Activated B cell treated with CpG ODN at 0.5 μM for 24 hours (primary cell): ENCODE measurements at places on chromosomes 3 and 15.

DNA sequence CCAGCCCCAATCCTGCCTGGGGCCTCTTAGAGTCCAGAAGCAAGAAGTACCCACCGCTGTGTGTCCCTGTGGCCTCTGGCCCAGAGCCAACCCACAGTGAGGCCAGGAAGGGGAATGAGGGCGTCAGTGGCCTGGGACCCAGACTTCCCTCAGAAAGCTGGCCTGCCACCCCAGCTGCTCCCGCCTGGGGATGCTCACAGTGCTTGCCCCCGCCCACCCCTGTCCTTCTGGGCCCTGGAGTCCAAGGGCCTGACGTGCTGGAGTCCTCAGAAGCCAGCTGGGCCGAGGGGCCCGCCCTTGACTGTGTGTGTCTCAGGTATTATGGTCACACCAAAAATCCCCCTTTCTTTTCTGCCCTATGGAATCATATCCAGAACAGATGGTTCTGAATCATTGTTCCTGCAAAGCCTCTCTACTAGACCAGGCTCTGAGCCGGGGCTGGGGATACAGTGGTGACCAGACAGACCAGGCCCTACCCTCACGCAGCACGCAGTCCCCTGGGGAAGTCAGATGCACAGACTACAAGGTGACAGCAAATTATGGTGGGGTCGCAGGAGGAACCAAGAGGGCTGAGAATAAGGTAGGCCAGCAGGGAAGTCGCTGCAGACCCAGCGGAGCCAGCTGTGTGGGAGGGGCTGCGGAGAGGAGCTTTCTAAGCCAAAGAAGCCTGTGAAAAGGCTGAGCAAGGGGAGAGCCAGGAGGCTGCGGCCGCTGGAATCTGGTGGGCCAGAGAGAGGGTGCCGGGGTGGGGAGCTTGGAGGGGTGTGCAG, 99.1 kb downstream of the VGLL4 start:
- DNase-seq: no peak

DNA sequence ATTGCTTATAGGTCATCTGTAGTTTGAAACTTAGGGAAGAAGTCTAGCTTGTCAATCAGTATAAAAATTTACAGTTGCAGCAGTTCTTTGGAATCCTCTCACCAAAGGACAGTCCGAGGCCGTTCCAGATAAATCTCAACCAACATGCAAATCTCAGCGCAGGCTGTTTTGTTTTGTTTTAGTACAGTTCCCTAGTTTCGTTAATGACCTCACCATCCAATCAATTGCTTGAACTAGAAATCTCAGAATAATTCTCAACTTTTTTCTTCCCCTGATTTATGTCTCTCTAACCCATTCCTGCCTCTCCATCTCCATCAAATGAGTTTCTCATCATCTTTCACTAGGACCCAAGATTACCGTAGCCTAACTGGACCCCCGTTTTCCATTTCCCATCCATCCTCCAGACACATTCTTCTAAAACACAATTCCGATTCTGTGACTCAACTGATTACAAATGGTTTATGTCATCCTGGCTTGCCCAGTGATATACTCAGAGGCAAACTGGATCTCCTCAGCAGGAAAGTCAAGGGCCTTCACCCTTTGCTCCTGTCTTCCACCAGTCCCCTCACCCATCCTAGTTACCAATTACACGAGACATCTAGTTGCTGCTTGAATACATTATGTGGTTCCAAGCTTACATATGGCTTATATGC, 1.3 kb downstream of the SMCO1 start:
- DNase-seq: no peak

DNA sequence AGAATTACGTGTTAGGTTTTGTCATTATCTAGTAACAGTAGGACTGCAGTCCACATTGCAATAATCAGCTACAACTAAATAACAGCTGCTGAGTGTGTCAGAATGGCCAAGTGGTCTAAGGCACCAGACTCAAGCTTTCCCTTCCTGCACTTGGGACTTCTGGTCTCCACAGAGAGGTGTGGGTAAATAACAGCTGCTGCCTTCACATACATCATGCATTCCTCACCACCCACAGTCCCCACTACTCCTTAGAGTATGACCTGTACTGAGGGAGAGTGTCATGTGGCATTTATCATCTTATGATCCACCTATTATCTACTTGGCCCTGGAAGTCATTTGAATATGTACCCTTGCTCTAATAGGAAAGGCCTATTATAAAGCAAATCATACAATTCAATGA, 22.2 kb upstream of the ZMAT3 start:
- DNase-seq: no peak

DNA sequence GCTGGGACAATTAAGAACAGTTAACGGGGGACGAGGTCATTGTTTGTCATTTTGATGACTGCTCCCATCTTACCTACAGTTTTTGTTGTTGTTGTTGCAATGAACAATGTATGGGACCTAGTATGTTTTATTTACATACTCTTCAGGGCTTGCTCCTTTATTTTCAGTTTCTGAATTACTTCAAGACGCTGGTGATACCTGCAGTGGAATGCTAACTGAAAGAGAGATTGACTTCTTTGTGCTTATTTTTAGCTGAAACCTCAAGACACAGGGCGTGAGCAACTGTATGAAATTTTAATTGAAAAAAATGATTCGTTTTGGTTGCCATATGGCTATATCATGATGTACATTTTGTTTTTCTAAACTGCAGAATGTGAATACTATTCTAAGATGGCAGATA, 297.9 kb downstream of the EDEM1 start:
- no peak for DNase-seq

- DNase-seq: no peak
Measured at GRCh38 chr15:35173444-35174118, 88.5 kb upstream of the NANOGP8 start.

DNA sequence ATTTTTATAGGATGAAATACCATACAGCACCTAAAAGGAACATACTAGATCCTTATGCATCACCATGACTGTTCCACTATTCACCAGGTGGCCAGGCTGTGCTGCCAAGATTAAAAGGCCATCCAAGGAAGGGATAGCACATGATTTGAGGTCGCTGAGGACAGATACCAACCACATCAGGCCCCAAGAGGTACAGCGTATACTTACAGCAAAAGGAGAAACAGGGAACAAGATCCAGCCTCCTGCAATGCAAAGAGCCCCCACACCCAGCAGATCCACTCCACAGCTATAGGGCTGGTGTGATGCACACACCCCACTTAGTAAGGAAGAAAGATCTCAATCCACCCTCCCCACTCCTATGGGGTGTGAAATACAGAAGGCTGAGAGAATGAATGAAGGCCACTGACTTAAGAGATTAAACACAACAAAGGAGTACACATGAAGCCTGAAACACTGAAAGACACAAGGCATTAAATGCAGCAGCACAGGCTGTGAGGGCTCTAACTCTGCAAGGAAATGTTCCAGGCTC, 32.0 kb upstream of the ZNF445 start:
- no peak for DNase-seq

GRCh38 chr3:150972366-150973071, at the start of gene CLRN1:
CLRN1 (minus strand) TSS chr3:150972727; CDS start chr3:150972708, 19 bp downstream.
- DNase-seq: no peak

- DNase-seq: no peak
Measured at GRCh38 chr3:53079147-53079546, 33.3 kb upstream of the SFMBT1 start.

GRCh38 chr15:80210611-80211573, 41.1 kb downstream of the CTXND1 start:
- DNase-seq: no peak
